ENCODE measurements at places on chromosomes 2 and 18.

DNA sequence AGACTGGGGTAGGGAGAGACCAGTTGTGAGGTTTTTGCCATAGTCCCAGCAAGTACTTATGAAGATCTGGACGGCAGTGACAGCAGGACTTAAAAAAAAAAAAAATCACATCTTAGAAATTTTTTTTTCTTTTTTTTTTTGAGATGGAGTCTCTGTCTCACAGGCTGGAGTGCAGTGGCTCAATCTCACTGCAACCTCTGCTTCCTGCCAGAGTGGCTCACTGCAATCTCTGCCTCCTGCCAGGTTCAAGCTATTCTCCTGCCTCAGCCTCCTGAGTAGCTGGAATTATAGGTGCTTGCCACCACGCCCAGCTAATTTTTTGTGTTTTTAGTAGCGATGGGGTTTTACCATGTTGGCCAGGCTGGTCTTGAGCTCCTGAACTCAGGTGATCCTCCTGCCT lies 22.4 kb upstream of the STAT4 start:
- no peak for DNase-seq

- DNase-seq, result no peak
Observed at GRCh38 chr2:129794540-129794939, 184.9 kb upstream of the RAB6C start.

DNA sequence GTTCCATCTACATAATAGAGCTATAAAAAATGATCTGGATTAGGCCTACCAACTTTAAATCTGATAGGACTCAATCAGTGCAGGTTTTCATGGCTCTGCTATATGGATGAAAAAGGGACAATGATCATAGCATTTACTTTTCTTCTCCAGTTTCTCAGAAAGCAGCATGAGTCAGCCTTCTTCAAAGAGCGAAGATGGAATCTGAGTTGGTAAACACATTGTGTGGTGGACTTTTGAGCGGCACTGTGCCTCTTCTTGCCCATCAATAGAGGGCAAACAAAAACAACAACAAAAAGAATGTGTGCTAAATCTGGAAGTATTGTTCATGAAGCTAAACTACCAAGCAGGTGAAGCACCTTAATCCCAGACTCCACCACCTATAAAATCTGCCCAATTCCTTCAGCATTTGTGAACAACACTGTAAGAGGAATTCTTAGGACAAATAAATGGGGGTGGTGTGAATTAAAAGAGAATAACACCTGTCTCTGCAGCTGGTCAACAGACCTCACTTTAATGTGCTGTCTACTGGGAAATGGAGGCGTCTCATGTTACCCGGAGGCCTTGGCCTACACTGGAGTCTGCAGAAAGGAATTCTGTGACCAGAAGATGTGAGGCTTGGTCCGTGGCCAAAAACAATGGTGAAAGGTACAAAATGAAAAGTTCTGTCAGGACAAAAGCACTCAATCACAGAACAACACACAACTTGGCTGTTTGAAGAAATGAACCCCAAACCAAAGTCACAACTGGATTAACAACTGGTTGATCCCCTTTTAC lies 609.0 kb downstream of the IRS1 start:
- no peak for DNase-seq

- no peak for DNase-seq
Observed at GRCh38 chr2:59930430-59930829, 623.0 kb downstream of the BCL11A start.

All from activated naive CD4-positive, alpha-beta T cell treated with anti-CD3 and anti-CD28 coated beads, Interleukin-2, amount 50 U/mL, for 16 hours (primary cell).